ENCODE measurements at places on chromosomes 16 and 17.

GRCh38 chr16:75052481-75053202 is 53.8 kb downstream of the ZNRF1 start:
- peaks cover 8% of the 10 kb centered on the region for H3K4me1 ChIP-seq
- no peaks in the 10 kb centered on the region for H3K27me3 ChIP-seq
- no peak overlapping the region for H3K4me3 ChIP-seq
- H3K27ac ChIP-seq, result no peak overlapping the region

DNA sequence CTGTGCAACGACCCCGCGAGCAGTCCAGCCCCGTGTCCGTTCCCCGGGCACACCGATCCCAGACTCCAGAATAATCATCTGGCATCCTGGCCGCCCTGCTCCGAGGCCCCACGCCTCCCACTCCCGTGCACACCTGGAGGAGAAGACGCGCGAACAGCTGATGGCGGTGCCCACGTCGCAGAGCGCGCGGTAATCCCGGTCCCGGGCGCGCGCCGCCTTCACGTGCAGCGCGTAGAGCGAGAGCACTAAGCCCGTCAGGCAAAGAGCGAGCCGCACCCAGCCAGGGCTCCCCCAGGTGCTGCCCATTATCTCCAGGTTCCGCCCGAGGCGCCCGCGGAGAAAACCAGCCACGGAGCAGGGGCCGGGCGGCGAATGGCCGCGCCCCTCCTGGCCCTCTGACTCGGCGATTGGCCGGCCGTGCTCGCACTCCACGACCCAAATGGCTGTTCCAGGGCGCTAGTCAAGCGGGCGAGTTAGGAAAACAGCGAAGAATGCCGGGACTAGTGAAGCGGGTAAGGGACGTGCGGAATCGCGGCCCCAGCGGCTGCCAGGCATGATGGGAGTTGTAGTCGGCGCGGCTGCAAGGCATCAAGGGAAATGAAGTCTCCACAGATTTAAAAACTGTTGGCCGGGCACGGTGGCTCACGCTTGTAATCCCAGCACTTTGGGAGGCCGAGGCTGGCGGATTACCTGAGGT is at the start of gene VKORC1:
Gene VKORC1 (minus strand): TSS at position 374 of the 697 bp plus-strand sequence. CDS start 68 bp downstream, at position 306.
- peaks cover 20% of the 10 kb centered on the region for H3K36me3 ChIP-seq
- peaks cover 28% of the 10 kb centered on the region for H3K4me1 ChIP-seq
- DNase-seq, result peak; percentile 80
- H3K4me3 ChIP-seq, result peak within 1 kb of the TSS; percentile 60

DNA sequence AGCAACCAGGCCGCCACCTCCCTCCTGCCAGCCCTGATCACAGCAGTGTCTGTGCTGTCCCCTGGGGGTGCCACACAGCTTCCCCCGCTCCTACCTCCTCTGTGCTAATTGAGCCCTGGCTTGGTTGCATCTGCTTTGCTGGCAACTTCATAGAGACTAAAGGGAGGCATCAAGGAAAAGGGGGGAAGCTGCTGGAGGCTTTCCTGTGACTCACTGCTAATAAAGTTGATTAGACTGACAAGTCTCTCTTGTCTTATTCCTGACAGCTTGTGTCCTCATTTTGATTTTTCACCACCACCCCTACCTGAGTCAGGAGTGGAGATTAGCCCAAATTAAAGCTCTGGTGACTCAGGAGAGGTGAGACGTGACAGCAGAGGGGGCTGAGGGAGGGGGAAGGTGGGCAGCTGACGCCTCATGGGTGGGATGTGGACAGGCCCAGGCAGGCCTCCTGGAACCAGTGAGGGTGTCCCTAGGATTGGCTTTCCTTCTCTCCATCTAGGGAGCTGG is 310.0 kb downstream of the CBLN1 start:
- no peak overlapping the region for H3K27ac ChIP-seq
- H3K36me3 ChIP-seq, result no peaks in the 10 kb centered on the region
- peaks cover 3% of the 10 kb centered on the region for H3K4me1 ChIP-seq

GRCh38 chr16:78097548-78097947 is 1.9 kb upstream of the WWOX start:
- DNase-seq, result no peak
- H3K36me3 ChIP-seq, result no peaks in the 10 kb centered on the region
- no peak overlapping the region for H3K27ac ChIP-seq

DNA sequence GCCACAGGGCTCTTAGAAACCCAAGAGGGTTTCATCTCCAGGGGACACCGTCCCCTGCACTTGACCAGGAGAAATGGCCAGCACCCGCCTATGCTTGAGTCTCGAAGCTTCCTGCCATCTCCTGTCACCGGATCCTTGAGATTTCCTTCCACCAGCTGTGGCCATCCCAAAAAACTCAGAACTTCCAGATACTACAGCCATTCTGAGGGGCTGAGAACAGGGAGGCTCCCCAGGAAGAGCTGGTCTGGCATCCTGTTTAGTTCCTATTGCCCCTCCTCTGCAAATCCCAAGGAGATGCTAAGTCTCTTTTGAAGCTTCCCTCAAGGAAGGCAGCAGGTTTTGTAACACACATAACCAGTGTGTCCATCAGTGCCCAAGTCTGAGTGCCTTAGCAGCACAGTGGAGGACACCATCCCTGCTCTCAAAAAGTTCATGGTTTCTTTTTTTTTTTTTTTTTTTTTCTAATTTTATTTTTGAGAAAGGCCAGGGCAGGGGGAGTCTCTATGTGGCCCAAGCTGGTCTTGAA is 2.0 kb downstream of the UBALD2 start:
- peak overlapping the region; percentile 55 for H3K4me3 ChIP-seq
- H3K4me1 ChIP-seq, result peaks cover 62% of the 10 kb centered on the region
- peaks cover 45% of the 10 kb centered on the region for H3K36me3 ChIP-seq
- no peaks in the 10 kb centered on the region for H3K27me3 ChIP-seq
- no peak for DNase-seq
- peak overlapping the region; percentile 82 for H3K27ac ChIP-seq

- no peaks in the 10 kb centered on the region for H3K27me3 ChIP-seq
- no peak overlapping the region for H3K27ac ChIP-seq
- peaks cover 2% of the 10 kb centered on the region for H3K36me3 ChIP-seq
- H3K4me1 ChIP-seq, result no peaks in the 10 kb centered on the region
Observed at GRCh38 chr16:67504031-67505021, 21.0 kb upstream of the AGRP start.

GRCh38 chr16:4790261-4790660 is 2.1 kb upstream of the SEPTIN12 start:
- H3K4me1 ChIP-seq, result no peaks in the 10 kb centered on the region
- H3K36me3 ChIP-seq, result peaks cover 6% of the 10 kb centered on the region
- DNase-seq, result no peak
- H3K4me3 ChIP-seq, result no peak overlapping the region
- no peaks in the 10 kb centered on the region for H3K27me3 ChIP-seq

DNA sequence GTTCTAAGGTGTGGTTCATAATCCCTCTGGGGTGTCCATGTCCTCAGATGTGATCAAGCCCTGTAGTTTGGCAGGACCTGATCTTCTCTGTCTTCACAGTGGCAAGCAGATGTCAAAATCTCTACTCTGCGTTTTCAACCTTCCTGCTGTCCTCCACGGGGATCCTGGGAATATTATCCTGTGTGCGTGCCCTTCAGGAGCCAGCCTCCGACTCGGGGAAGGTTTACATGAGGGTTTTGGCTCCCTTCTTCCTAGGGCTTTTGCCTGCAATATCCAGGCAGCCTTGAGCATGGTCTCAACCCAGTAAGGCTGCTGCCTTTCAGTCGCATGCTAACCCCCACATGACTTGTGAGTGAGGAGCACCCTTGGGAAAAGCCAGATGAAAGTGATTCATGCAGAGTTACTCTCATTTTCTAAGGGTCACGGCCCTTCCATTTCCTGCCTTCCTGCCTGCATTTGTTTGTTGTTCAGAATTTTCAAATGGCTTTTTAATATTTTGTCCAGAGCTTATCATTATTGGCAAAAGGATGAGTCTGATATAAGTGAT is 202.2 kb upstream of the CHMP6 start:
- H3K4me3 ChIP-seq, result no peak overlapping the region
- DNase-seq, result no peak
- H3K36me3 ChIP-seq, result no peaks in the 10 kb centered on the region
- H3K27me3 ChIP-seq, result no peaks in the 10 kb centered on the region
- no peak overlapping the region for H3K27ac ChIP-seq

- no peak overlapping the region for H3K27ac ChIP-seq
- no peaks in the 10 kb centered on the region for H3K36me3 ChIP-seq
- H3K4me1 ChIP-seq, result peaks cover 11% of the 10 kb centered on the region
- H3K4me3 ChIP-seq, result no peak overlapping the region
Observed at GRCh38 chr17:42894283-42895184, 6.1 kb upstream of the G6PC1 start.

DNA sequence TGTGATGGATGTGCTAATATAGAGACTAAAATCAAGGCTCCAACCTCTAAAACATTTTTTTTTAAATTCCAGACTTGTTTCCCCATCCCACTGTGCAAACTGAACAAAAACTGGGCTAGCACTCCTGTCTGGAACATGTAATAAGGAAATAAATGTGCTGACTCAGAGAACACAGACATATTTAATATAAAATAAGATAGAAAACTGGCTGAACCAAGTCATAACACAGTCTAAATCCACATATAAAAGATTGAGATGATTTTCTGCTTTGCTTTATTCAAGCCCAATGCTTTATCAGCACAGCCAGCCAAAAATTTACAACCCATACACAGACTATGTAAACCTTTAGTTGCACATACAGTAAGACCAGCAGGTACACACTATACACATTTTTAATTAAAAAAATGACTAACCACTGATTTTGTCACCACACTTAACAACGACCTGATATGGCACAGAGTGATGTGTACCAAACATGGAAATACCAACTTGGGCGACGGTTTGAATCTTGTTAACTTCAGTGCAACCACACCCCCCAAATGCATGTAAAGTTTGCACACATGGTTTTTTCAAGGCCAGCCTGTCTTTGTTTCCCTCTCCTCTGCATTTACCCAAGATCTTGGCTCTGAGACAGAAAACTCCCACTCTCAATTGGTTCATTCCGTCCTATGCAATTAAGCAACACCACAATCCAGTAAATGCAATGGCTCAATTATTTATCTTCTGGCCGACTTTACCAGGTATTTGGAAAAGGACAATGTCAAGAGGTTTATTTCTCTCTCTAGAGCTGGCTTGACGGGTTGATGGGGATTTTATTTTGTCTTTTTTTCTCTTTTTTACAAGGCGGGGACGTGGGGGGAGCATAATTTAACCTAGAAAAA is 1.2 kb downstream of the STAT3 start:
- peak overlapping the region; percentile 94 for H3K27ac ChIP-seq
- H3K4me1 ChIP-seq, result peaks cover 3% of the 10 kb centered on the region
- no peaks in the 10 kb centered on the region for H3K36me3 ChIP-seq
- peak overlapping the region; percentile 89 for H3K4me3 ChIP-seq
- peak; percentile 81 for DNase-seq

GRCh38 chr16:53153130-53153529 is 98.3 kb downstream of the CHD9 start:
- H3K4me3 ChIP-seq, result no peak overlapping the region
- peaks cover 3% of the 10 kb centered on the region for H3K4me1 ChIP-seq
- no peaks in the 10 kb centered on the region for H3K36me3 ChIP-seq
- no peaks in the 10 kb centered on the region for H3K27me3 ChIP-seq

DNA sequence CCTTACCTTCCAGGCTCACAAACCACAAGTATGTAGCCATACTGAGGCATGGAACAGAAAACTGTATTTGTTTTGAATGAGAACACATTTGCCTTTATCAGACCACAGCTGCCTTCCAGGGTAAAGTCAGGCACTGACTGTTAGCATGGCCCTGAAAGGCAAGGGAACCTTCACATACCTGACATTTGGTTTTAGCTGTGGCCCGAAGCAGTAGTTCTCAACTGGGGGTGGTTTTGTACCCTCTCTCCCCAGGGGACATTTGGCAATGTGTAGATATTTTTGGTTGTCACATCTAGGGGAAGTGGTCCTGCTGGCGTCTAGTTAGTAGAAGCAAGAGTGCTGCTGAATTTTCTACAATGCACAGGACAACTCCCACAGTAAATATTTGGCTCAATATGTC is 9.2 kb downstream of the HERPUD1 start:
- DNase-seq, result no peak
- H3K27ac ChIP-seq, result no peak overlapping the region
- no peaks in the 10 kb centered on the region for H3K4me1 ChIP-seq
- no peaks in the 10 kb centered on the region for H3K27me3 ChIP-seq

DNA sequence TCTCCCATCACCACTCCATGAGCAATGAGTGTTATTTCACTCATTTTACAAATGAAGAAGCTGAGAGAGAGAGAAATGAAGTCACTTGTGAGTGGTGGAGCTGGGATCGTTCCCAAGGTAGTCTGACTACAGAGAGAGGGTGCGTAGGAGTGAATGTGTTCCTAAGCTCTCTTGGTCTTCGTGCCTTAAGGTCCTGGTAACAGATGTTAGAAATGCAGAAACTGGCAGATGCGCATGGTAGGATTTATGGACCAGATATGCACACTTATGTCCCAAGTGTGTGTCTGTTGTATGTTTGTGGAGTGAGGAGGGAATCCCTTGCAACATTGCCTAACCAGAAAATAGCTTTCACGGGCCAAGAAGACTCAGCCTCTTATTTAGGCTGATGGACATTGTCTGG is 93.2 kb upstream of the ZNF469 start:
- H3K36me3 ChIP-seq, result no peaks in the 10 kb centered on the region
- H3K4me3 ChIP-seq, result no peak overlapping the region
- peaks cover 2% of the 10 kb centered on the region for H3K4me1 ChIP-seq
- no peaks in the 10 kb centered on the region for H3K27me3 ChIP-seq

DNA sequence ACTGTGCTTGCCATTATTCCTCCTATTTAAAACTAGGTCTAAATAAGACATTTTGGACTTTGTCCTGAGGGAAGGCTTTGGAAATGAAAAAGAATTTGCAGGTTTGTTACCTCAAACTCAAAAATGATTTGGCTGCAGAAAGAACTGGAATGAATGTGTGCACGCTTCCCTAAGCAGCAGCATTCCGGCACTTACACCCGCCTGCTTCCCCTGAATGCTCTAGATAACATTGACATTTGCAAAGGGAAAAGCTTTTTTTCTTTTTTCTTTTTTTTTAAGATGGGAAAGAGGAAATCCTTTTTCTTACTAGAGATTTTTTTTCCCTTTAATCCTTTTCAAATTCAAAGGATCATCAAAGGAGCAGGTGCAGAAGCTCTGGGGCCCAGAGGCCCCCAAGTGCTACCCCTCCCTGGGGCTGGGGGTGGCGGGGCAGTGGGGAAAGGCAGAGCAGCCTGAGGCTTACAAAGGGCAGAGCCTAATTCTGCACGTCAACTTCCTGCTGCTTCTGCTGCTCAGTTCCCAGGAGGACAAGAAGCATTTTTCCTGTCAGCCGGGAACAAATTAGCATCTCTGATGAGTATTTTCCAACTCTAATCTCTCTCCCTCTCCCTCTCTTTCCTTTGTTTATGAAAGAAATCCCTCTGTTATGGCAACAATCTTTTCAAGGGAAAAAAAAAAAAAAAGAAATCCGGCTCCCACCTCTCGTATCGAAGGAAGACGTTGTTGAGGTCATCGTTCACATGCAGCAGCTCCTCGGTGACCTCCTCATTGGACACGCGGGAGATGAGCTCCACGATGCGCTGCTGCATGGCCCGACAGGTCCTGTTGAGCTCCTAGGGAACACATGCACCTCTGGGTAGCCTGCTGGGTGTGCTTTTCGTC is 32.1 kb upstream of the SREBF1 start:
- H3K4me3 ChIP-seq, result no peak overlapping the region
- H3K4me1 ChIP-seq, result peaks cover 51% of the 10 kb centered on the region
- H3K27me3 ChIP-seq, result no peaks in the 10 kb centered on the region

GRCh38 chr16:61179561-61179960 is 856.7 kb downstream of the CDH8 start:
- no peaks in the 10 kb centered on the region for H3K36me3 ChIP-seq
- DNase-seq, result no peak
- H3K27ac ChIP-seq, result no peak overlapping the region
- no peak overlapping the region for H3K4me3 ChIP-seq
- no peaks in the 10 kb centered on the region for H3K27me3 ChIP-seq

All from spinal cord (tissue), 10 donors.